Stimulated activated CD4-positive, alpha-beta T cell treated with anti-CD3 and anti-CD28 coated beads, Interleukin-1b, Interleukin-23, amount 100 ng/mL, for 1 hour (primary cell): ENCODE measurements at places on chromosomes 6 and 20.

DNA sequence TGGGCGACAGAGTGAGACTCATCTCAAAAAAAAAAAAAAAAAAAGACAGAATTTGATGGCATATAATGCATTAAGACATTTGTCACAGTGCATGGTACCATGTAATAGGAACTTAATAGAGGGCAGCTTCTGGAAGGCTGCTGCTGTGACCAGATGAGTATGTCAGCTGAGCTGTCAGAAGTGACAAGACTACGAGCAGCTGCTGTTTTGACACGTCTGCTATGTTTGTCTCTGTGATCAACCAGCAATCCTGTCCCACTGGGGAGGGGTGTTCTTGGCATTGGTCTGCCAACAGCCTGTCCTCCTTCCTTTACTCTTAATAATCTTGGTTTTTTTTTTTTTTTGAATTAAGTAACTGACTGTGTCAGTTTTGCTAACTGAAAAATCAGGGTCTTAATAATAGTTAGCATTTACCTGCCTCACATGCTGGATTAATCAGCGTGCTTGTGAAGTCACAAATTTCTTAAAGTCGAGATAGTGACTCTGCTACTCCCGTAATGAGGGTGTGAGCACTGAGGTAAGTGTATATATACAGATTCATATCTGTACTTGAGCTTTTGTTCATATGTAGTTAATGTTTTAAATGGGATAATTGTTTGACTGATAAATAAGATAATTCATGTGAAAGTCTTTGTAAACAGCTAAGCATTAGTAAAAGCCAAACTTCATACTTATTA is 152.4 kb downstream of the BMP2 start:
- DNase-seq = no peak

- no peak for DNase-seq
These were observed 345.2 kb downstream of the FARS2 start for GRCh38 chr6:5606546-5606945.

- no peak for DNase-seq
These were observed 29.2 kb downstream of the AFDN start for GRCh38 chr6:167855825-167856425.

- no peak for DNase-seq
These were observed 66.9 kb upstream of the CLDN20 start for GRCh38 chr6:155196911-155197310.

DNA sequence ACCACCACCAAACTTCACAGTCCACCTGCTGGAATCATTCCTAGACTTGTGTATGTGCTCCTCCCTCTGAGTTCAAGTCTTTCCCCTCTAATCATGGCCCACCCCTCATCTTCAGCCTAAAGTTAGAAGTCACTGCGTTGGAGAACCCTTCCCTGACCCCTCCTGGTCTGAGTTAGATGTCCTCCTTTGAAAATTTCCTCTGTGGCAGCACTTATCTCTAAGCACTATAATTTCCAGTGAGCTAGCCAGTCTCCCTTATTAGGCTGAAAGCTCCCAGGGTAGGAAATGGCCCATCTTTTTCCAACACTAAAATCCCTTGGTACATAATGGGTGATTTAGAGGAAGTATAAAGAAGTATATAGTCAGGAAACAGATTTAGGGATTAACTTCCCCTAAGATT is 63.2 kb downstream of the SESN1 start:
- no peak for DNase-seq

- no peak for DNase-seq
These were observed 50.6 kb downstream of the FKBP1C start for GRCh38 chr6:63261820-63262219.

DNA sequence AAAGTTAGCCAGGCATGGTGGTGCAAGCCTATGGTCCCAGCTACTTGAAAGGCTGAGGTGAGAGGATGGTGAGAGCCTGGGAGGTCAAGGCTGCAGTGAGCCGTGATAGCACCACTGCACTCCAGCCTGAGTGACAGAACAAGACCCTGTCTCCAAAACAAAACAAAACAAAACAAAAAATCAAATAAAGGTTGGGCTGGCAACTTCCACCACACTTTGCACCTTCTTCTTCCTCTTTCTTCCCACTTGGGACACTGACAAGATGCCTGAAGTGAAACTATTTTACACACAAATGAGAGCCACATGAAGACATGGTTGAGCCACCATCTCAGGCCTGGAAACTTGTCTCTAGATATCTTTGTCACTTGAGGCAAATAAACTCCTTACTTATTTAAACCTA is 53.8 kb upstream of the CCDC28A start:
- no peak for DNase-seq

DNA sequence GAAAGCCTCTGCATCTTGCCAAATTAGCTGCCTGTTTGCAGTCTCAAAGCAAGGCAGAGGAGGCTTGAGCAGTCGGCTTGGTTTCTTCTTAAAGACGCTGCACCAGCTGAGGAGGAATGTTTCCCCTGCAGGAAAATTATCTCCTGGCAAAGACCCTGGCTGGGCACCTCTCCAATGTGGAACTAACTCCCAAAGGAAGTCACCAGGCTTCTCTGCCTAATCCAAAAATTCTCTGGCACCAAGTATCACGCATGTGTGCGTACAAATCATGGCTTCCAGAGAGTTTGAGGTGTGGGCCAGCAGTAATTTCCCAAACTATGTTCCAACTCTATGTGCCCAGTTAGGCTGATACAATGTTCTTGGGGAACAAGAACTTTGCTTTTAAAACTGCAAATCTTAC is 176.2 kb downstream of the KIF16B start:
- DNase-seq = no peak

DNA sequence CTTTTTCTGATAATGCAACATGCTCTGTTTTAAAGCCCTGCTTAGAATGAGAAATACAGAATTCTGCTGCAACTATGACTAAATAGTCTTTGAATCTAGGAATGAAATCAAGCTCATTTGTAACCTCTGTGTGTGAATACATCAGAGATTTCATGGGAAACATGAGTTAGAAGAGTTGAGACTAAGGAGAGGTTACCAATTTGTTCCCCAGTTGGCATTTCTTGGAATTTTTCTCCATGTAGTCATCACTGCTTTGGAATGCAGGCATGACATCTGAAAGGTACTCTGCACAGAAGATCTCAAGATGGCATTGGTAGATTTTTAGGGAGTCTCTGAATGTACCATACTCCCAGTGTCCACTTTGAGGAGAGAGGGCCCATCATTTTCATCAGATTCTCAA is 237.2 kb downstream of the TFAP2A start:
- no peak for DNase-seq

DNA sequence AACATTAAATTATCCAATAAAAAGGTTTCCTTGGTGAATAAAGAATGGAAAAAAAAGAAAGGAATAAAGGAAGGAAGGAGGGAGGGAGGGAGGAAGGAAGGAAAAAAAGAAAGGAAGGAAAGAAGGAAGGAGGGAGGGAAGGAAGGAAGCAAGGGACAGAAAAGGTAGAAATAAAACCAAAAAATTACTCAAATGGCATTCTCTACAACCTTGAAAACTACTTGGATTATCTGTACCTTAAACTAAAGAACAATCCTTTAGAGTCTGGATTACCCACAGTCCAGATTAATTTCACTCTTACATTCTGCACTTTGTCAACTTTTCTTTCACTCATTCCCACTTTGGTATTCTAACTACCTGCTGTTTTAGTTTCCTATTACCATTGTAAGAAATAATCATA is 361.8 kb upstream of the ADGRB3 start:
- DNase-seq = no peak

DNA sequence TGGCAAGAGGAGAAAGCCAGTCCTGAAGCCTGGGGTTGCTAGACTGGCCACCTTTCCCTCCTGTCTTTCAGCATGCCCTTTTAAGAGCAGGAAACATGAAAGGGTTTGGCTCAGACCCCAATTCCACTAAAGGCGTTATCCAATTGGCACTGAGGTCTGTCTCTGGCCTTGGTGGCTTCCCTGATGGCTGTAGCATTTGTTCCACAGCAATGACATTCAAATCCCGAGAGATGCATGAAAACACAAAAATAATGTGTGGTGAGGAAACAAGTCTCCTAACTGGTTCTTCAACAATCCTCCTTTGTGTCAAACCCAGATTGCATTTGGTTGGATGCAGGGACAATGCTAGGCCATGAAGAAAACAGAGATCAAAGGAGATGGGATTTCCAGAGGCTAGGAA is 56.5 kb upstream of the ADTRP start:
- no peak for DNase-seq

GRCh38 chr6:170087941-170088581 is 202.8 kb downstream of the DLL1 start:
- DNase-seq = no peak

- no peak for DNase-seq
These were observed 139.7 kb upstream of the PTPRK start for GRCh38 chr6:128659878-128660622.

DNA sequence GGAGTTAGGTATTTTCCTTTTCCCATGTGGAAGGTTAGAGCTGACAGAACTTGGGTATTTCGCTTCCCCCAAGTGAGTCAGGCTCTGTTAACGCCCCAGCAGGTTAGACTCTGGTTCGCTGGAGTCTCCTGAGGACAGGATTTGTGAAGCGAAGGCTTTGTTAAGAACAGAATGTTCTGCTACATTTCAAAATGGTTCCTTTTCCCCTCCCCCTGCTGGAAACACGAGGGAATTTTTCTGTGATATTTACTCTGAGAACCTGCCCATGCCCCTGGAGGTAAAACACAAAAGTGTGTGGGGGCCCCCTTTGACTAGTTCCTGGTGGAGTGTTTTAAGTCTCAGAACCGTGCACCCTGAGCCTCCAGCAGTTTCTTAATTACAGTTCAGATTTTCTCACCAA is 731.4 kb upstream of the CITED2 start:
- no peak for DNase-seq

GRCh38 chr6:134446896-134447295 is 129.0 kb upstream of the SGK1 start:
- no peak for DNase-seq

GRCh38 chr6:17276766-17277165 is 4.4 kb upstream of the RBM24 start:
- DNase-seq = no peak

DNA sequence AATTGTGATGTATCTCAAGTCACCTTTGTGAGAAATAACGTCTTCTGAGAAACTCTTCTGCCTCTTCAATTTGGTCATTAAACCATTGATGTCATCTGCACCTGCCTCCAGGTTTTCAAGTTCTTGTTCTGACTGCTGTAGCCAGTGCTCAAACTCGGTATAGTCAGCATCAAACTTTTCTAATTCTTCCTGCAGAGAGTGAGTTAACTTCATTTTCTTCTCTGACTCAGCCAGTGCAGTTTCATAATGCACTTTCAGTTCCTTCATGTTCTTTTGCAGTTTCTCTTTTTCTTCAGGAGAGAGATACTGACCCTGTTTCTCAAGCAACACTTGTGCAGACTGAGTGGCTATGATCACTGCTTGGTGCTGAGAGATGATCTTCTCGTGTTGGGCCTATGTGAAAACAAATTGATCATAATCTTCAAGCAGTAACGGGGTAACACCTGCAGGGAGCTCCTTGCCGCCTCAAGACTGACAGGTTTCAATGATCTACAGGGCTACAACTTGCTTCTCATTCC is 48.8 kb downstream of the DST start:
- DNase-seq = no peak

DNA sequence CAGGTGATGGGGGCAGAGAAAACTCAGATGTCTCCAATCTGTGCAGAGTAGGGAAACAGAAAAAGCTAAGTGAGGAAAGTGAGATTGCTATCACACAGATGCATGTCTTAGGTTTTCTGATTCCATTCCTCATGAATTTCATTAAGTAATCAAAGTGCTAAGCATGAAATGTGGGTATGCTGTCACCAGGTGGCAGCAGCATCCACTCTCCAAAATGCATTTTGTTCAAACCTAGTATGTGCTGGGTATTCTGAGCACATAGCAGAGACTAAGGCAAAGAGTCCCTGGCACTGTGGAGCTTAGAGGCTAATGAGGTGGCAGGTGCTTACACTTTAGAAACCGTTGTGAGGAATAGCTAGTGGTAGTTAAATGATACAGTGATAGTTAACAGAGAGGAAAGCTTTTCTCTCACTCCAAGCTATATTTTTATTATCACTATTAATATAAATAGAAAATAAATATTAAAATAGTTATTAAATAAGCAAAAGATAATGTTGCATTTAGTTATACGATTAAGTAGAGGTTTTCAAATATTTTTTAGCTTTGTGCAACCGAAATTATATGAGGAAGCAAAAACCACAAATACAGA is 179.5 kb downstream of the CDH26 start:
- DNase-seq = no peak

DNA sequence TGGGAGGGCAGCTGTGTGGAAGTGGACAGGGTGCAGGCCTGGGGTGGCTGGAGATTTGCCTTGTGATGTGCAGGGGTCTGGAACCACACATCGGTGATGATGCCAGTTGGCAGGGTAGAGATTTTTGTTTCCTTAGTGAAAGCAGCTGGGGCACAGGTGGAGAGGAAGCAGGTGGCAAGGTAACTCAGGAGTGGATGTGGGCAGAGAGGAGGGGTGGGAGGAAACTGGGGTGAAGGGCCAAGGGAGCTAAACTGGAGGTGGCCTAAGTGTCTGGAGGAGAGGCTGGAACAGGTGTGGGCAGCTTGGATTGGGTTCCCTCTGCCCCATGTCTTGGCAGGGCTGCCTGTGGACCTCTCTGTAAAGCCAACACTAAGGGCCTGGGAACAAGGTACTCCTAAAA is 4.7 kb upstream of the SCUBE3 start:
- no peak for DNase-seq

GRCh38 chr6:7504041-7504440 is 37.4 kb upstream of the DSP start:
- DNase-seq = no peak

DNA sequence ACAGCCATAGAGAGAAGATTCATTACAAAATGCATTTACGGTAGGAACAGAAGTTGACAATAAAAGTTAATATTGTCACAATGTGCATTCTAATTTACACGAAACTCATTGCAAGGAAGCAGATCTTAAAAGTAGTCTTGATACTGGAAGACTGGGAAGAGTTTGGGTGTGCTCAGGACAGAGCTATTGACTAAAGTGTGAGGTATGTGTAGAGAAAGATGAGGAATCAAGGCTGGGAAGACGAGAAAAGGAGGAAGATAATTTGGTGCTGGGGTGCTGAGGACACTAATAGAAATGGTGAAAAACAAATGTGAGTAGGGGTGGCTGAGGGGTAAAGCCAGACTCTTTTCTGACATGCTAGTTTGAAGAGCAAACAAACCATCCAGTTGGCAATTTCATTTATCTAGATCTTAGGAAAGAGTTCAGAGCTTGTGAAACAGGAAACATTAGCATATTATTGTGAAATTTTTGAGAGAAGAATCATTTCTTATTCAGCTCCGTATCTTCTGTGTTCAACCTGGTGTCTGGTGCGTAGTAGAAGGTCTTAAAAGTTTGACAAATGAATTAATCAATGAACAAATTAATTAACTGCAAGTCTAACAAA is 72.7 kb downstream of the ELOVL4 start:
- DNase-seq = no peak
